ENCODE measurements at places on chromosomes 1 and 21.

GRCh38 chr1:15628003-15628402 is 10.7 kb downstream of the DDI2 start:
- DNase-seq: no peak

DNA sequence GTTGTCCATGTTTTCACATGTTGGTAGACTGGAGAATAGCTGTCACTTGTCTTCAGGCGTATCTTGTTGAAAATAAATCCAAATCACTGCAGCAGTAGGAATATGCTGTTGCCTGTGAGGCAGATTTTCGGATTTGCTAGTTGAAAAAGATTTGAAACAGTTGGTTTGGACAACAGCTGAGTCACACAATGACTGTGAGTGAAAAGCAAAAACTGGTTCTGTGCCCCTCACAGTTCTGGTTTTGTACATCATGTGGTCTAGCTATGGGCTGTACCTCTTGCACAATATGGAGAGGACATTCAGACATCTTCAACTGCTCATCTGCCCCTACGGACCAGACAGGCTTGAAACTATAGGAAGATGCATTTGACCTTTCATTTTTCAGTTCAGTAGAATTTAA is 1.8 kb downstream of the ARF1 start:
- DNase-seq: no peak

- no peak for DNase-seq
Observed at GRCh38 chr21:29654855-29655254, 284.9 kb downstream of the GRIK1 start.

DNA sequence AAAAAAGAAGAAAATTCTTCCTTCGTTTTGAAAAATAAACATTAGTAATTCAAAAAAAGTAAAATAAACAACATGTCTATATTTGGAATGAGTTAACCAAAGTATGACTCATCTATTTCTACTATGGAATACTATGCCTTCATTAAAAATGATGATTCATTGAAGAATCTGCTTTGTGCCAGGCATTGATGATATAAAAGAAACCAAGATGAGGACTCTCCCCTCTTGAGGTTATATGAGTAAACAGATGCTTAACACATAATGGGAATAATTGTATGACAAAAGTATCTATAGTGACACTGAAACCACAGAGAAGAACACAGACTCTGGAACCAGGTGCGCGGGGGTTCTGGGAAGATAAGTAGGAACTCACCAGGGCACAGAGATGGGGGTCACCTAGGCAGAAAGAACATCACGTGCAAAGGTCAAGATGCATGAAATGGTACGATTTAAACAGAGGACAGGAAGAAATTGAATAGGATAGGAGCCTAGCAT is 18.8 kb downstream of the ELF3 start:
- no peak for DNase-seq

DNA sequence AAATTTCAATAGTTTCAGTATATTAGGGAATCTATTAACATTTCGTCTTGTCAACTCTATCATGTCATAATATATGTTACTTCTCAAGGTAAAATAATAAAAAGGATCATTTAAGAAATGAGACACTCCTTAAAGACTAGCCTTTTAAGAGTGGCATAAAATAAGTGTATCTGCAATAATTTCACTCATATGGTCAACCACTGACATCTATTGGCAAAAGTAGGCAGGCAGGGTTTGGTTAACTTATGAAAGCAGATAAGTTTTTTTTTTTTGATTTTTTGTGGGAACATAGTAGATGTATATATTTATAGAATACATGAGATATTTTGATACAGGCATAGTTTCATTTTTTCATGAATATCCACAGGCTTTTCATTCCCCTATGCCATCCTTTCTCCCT is 5.5 kb upstream of the RGS21 start:
- DNase-seq: no peak

DNA sequence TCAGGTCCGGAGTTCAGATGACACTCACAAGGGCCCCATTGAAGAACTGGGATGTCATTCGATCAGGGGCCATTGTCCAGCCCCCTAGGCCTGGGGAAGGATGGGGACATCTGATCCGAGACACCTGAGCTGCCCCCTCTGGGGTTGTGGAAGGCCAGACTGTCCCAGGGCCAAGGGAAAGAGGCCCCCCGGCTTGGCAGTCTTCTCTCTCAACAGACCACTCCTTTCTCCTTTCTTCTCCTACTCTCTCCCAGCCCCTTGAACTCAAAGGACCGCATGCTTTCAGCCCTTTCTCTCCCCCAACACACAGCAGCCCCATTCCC is 1.1 kb downstream of the S100A1 start:
- DNase-seq: no peak

GRCh38 chr1:247180581-247180980 is 8.8 kb upstream of the ZNF124 start:
- no peak for DNase-seq

DNA sequence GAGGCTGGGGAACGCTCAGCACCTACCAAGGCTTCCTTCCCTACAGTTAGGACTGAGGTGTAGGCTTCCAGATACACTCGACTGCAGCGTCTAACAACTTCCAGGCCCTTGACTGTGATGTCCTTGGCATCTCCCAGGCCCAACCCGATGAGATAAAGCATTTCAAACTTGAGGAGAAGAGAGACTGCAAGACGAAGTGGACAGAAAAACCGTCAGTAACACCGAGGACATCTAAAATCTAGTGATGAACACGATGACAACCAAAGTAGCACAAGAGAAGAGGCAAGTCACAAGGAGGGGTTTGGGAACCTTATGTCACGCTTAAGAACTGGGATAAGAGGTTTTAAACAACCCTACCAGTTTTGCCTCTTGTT is 314 bp downstream of the DPH5 start:
- DNase-seq: no peak

DNA sequence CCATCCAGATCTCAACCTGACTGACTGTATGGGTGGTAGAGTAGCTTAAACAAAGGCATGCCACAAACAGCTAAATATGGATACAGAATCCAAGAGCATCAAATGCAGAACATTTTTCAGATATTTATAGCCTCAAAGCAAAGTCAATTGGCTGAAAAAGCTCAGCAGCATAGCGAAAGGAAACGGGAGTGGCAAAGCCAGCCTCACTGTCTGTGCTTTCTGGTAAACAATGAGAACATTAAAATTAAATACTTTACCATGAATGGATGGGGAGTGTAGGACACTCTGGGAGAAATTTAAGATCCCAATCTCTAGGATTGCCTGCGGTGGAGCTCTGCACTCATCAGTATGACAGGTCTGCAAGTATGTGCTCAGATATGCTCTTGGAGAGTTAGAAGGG is 4.4 kb downstream of the RASAL2 start:
- DNase-seq: no peak

All from stimulated activated CD4-positive, alpha-beta T cell treated with anti-CD3 and anti-CD28 coated beads, Interleukin-2, amount 100 ng/mL, for 48 hours (primary cell).